ENCODE measurements at places on chromosomes 3 and 15. TPM values are rescaled to one million over a fixed set of nuclear protein-coding genes. Genes with fewer than 3 reads are reported as not detected.

MEIS2 gene
- total RNA-seq = 58.7 TPM

DNA sequence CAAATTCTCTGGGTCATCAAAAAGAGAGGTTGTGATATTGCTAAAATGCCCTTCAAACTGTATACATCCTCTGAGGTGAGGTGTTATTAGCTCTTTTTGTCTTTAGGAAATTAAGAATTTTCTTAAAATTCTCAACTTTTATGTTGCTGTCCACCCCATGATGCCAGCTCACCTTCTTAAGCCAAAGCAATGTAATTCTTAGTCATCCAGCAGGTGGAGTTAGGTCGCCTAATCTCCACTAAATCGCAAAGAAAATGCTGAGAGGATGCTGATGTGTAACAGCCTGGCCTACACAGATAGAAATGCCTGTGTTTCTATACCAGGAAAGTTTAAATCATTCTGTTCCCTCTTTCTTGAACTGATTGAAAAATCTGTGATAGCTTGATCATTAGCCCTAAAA is 770.2 kb upstream of the ALCAM start:
- no peak for DNase-seq

GRCh38 chr3:185084901-185085300 is 68.0 kb downstream of the C3orf70 start:
- no peak for DNase-seq

- no peak for DNase-seq
Measured at GRCh38 chr3:125219261-125219701, 6.7 kb upstream of the SLC12A8 start.

Data from aorta (tissue), 5 donors.